CD14-positive monocyte (primary cell): ENCODE measurements at places on chromosomes 5 and 9.

GRCh38 chr9:76687861-76688391 lies 76.3 kb upstream of the PCA3 start:
- peak; percentile 73 for DNase-seq

DNA sequence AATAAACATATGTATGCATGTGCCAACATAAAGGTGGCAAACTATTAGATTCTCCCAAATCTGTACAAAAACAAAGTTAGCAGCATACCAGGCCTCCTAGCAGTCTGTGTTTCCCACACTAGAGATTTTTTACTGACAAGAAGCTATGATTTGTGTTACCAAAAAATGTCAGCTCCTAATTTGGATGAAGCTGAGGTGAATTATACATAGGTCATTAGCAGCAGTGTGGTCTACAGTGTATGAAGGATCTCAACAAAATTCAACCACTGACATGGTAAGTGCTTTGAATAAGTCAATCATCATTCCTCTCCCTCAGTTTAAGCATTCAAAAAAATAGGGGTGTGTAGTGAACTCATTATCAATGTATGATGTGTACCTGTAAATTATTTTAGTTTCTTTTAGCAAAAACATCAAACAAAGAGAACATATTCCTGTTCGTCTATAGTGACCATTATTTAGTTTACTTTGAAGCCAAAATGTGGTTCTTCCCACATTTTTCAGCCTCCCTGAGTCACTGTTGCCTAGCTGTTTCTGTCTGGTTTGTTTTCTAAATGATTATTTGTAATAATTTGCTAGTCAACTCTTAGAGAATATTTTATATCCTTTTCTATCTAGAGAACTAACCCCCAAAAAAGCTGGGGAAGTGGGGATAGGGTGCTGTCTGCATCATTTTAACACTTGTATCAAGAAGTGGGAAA lies 52.1 kb upstream of the RGMB start:
- DNase-seq, result no peak

GRCh38 chr9:10112798-10113197 lies 500.0 kb downstream of the PTPRD start:
- no peak for DNase-seq

- no peak for DNase-seq
These were observed 128.4 kb downstream of the PARP8 start for GRCh38 chr5:50794812-50795211.

DNA sequence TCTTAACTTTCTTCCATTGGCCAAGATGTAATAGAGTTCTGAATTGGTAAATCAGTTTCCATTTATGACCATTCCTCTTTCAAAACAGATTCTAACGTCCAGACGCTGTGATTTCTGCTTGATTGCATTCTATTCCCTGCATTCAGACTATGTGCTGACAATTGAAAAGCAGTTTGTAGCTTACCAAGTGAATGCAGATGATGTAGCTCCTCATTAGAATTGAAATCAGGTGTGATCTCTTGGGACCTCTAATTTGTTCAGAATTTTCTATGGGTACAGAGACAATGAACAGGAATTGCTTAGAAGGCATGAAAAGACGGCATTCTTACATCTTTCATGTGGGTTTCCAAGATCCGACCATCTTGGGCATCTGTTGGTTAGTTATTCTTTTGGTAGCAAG lies 191.9 kb downstream of the NTRK2 start:
- DNase-seq, result no peak

GRCh38 chr5:26940994-26941393 lies 97.4 kb downstream of the CDH9 start:
- DNase-seq, result no peak

- no peak for DNase-seq
These were observed 218.2 kb upstream of the PRDM9 start for GRCh38 chr5:23289162-23289561.

DNA sequence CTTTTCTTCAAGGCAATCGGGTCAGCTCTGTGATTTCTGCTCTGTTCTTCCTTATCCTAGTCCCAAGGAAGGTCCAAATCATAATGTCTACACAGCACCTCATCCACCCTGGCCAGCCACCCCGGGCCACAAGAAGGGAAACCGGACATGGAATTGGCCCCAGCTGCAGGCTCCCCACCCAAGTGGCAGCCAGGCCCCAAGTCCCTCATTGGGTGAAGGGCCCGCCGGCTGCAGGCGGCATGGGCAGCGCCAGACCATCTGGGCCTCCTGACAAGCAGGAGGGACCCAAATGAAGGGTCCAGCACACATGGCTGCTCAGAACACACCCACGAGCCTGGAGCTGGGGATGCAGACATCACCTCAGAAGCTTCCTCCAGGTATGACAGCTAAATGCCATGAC lies 33.7 kb downstream of the BICD2 start:
- no peak for DNase-seq

- DNase-seq, result no peak
These were observed 342.9 kb downstream of the BNC2 start for GRCh38 chr9:16527573-16527972.

GRCh38 chr9:97518909-97519307 lies 17.4 kb downstream of the TMOD1 start:
- peak; percentile 11 for DNase-seq

- no peak for DNase-seq
These were observed 623.1 kb downstream of the BNC2 start for GRCh38 chr9:16247188-16247875.
